ENCODE measurements at places on chromosomes 12 and 14. TPM values are rescaled to one million over a fixed set of nuclear protein-coding genes. Genes with fewer than 3 reads are reported as not detected.

The PLD4 gene
- total RNA-seq: not detected

The ADCY4 gene
- total RNA-seq: not detected

The TAS2R7 gene
- not detected for total RNA-seq

The C12orf54 gene
- not detected for total RNA-seq

The EEF1AKMT3 gene
- total RNA-seq: 3.2 TPM

The FAM216A gene
- total RNA-seq: 18.9 TPM

The CHURC1 gene
- total RNA-seq: 38.0 TPM

The LBHD2 gene
- not detected for total RNA-seq

The KCNJ8 gene
- 13.9 TPM for total RNA-seq

The CRIP2 gene
- total RNA-seq: 18.1 TPM

The SLC7A8 gene
- not detected for total RNA-seq

The RNASE3 gene
- total RNA-seq: not detected

The KRT3 gene
- not detected for total RNA-seq

The ACVRL1 gene
- 5.8 TPM for total RNA-seq

The SIX4 gene
- 42.7 TPM for total RNA-seq

The RERGL gene
- not detected for total RNA-seq

The NOVA1 gene
- total RNA-seq: 0.90 TPM

The ARHGEF25 gene
- total RNA-seq: 6.3 TPM

The DNAI7 gene
- total RNA-seq: 0.28 TPM

Data from IMR-90 (cell line).